Fibroblast of the aortic adventitia (primary cell): ENCODE measurements at places on chromosomes 2 and 18. TPM values are rescaled to one million over a fixed set of nuclear protein-coding genes. Genes with fewer than 3 reads are reported as not detected.

The VIT gene
- 2.0 and 12.9 TPM in 2 replicates for total RNA-seq

GRCh38 chr2:121075006-121075551, 209.9 kb downstream of the TFCP2L1 start:
- peak; percentile 86 for DNase-seq

GRCh38 chr2:216181953-216182461, 72.9 kb downstream of the XRCC5 start:
- no peak for DNase-seq

The COL5A2 gene
- total RNA-seq: 133 and 671 TPM in 2 replicates

GRCh38 chr2:97718942-97719341, 5.6 kb downstream of the ZAP70 start:
- DNase-seq: no peak

- no peak for DNase-seq
Measured at GRCh38 chr2:127449414-127449813, 31.2 kb downstream of the PROC start.

The DLX2 gene
- 0.72 TPM in 1 of 2 replicates, not detected in the other for total RNA-seq

The ARHGAP15 gene
- total RNA-seq: not detected in 2 replicates

DNA sequence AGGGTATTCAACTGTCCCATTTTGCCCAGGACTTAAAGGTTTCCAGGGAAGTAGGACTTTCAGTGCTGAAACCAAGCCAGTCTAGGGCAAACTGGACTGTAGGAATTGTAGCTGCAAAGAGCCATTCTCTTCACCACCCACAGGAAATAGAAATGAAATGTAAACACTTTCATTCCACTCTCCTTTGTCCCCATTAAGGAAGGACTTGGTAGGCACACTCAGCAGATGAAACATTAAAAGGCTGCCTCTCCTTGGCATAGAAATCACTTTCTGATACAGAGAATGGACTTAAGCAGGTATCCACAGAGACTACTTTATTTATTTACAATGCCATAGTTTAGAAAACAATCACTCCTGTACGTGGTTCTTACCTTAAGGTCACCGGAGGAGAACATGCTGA, 102.9 kb upstream of the CCDC195 start:
- no peak for DNase-seq

DNA sequence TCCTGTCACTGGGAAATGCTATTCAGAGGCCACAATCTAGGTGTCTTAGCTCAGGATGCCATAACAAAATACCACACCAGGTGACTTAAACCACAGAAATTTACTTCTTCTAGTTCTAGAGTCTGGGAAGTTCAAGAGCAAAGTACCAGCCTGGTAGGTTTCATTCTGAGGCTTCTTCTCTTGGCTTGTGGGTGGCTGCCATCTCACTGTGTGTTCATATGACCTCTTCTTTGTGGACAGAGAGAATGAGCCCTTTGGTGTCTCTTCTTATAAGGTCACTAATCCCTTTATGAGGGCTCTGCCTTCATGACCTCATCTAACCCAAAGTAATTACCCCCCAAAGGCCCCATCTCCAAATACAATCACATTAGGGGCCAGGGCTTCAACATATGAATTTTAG, 57.3 kb downstream of the RHOB start:
- DNase-seq: no peak

DNA sequence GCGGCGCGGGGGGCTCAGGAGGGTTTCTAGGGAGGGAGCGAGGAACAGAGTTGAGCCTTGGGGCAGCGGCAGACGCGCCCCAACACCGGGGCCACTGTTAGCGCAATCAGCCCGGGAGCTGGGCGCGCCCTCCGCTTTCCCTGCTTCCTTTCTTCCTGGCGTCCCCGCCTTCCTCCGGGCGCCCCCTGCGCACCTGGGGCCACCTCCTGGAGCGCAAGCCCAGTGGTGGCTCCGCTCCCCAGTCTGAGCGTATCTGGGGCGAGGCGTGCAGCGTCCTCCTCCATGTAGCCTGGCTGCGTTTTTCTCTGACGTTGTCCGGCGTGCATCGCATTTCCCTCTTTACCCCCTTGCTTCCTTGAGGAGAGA, 5.2 kb downstream of the PROC start:
- DNase-seq: no peak

The CELF4 gene
- not detected in 2 replicates for total RNA-seq

GRCh38 chr2:204696124-204696523, 150.8 kb downstream of the PARD3B start:
- no peak for DNase-seq

- DNase-seq: peak; percentile 63
Measured at GRCh38 chr2:99559075-99559662, 69.4 kb upstream of the REV1 start.

The VWC2L gene
- not detected in 2 replicates for total RNA-seq

- no peak for DNase-seq
Measured at GRCh38 chr2:227123697-227124096, 40.3 kb downstream of the COL4A4 start.

The AQP12B gene
- total RNA-seq: not detected in 2 replicates

GRCh38 chr18:52829876-52830405, 489.9 kb downstream of the DCC start:
- DNase-seq: no peak
